Activated naive CD8-positive, alpha-beta T cell treated with anti-CD3 and anti-CD28 coated beads, Interleukin-2, amount 50 U/mL, for 24 hours (primary cell): ENCODE measurements at places on chromosomes 4 and X.

DNA sequence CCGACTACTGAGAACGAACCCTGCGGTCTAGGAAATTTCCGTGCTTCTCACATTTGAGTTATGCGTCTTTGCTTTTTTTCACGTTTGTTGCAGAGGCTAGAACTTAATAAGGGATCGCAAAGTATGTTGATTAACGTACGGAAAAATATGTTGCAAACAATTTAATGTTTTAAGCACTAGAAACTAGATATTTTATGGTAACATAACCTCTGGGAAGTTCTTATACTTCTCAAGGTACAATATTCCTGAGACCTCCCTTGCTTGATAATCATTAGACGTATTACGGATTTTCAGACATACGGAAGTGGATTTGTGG lies 639 bp upstream of the PRDM5 start:
- H3K4me1 ChIP-seq = peaks cover 31% of the 10 kb centered on the region
- H3K27me3 ChIP-seq = peaks cover 28% of the 10 kb centered on the region
- H3K36me3 ChIP-seq = no peaks in the 10 kb centered on the region
- H3K27ac ChIP-seq = peak overlapping the region; percentile 85
- H3K4me3 ChIP-seq = peak overlapping the region; percentile 79

DNA sequence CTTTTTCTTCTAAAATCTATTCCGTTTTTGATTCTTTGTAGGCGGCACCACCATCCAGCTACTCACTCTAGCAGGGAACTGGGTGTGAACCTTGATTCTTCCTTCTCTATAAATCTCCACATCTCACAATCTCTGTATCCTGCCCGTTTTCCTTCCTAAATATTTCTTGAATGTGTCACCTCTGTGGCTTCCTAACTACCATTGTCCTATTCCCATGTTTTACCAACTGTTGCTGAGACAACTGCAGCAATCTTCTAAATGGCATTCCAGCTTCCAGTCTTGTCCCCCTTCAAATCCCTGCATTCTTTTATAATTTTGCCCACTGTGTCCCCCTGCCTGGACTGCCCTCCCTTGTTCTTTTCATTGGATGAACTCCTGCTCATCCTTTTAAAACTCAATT lies 641.3 kb downstream of the RPA4 start:
- no peak for DNase-seq
- H3K4me3 ChIP-seq = no peak overlapping the region
- H3K4me1 ChIP-seq = no peaks in the 10 kb centered on the region
- no peaks in the 10 kb centered on the region for H3K27me3 ChIP-seq

DNA sequence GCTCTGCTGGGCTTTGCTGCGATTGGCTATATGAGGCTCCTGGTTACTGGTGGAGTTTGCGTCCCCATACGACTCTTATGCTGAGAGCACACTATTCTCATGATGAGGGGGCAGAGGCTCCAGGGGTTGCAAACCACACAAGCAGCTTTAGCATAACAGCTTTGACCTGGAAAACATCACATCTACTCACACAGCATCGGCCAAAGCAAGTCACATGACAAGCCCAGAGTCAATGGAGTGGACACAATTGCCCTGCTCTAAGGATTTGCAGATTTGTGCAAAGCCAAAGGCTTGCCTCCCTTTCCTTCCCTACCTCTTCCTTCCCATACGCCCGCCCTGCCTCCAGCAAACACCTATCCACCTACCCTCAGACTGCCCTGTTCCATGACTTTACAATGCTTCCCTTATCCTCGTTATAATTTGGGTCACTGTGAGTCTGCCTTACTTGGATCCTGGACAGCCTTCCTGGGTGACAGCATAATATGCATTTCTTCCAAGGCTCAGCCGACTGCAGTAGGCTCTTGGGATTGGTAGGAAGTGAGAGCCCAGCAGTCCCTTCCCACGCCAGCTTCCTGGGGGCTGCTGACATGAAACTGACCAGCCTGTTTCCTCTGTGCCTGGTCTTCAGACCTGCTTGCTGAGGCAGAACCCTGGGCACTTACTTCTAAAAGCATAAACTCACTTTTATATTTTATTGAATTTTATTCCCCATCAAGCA lies 208.2 kb upstream of the PSAPL1 start:
- H3K36me3 ChIP-seq = no peaks in the 10 kb centered on the region
- H3K4me3 ChIP-seq = no peak overlapping the region
- DNase-seq = no peak
- peaks cover 8% of the 10 kb centered on the region for H3K4me1 ChIP-seq

DNA sequence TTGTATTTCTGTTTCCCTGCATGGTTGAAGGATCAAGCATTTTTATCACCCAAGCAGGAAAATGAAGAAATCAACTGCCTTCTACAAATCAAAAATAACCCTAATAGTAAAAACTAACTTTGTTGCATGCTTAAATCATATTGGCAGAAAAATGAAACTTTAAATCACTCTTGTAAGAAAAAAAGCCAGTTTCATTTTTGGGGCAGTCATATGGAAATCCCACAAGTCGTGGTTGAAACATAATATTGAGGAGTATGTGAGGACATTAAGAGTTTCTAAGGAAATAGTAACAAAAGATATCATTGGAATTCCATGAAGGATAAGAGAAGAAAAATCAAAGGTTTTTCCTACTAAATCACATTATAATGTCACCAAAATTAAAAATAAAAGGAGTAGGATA lies 8.4 kb downstream of the TEC start:
- H3K27ac ChIP-seq = no peak overlapping the region
